RPMI7951 (cell line): ENCODE measurements at places on chromosomes 5 and 9. TPM values are rescaled to one million over a fixed set of nuclear protein-coding genes. Genes with fewer than 3 reads are reported as not detected.
A peak's percentile ranks its signal among the peaks of the same experiment; 100 is the strongest.

MCIDAS gene
- total RNA-seq, result under 0.01 and 0.20 TPM in 2 replicates

CD72 gene
- 0.10 and 0.12 TPM in 2 replicates for total RNA-seq

RNF208 gene
- not detected in 2 replicates for total RNA-seq

COMMD10 gene
- 46.3 and 57.1 TPM in 2 replicates for total RNA-seq

CRB2 gene
- not detected in 2 replicates for total RNA-seq

DNA sequence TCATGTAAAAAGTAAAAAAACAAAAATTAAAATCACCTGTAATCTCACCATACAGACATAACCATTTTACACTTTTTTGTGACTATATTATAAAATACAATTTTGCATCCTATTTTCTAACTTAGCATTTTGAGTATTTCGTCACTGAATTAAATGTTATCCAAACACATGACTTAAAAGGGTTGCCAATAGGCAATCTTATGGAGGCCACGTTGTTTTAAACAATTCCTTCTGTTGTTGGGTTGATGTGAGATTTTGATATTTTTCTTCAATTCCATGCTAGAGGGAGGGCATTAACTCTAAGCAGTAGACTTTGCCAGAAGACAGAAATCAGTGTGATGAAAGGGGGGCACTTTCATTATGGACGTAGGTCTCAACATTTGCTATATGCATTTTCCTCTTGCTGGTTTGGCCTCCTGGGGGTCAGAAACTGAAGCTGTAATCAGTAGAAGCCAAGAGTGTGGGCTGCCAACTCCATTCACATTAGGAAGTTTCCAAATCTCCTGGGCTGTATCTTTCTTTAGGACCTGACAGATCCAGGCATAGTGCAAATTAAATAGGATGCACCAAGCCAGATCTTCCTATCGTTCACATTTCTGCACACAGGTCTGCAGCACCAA, 614.2 kb upstream of the CLINT1 start:
- no peak for DNase-seq

GRCh38 chr5:73096239-73096575, 24.2 kb upstream of the TMEM171 start:
- no peak for DNase-seq

GRCh38 chr5:72498284-72498683, 8.9 kb downstream of the ZNF366 start:
- DNase-seq, result peak; percentile 54

DNA sequence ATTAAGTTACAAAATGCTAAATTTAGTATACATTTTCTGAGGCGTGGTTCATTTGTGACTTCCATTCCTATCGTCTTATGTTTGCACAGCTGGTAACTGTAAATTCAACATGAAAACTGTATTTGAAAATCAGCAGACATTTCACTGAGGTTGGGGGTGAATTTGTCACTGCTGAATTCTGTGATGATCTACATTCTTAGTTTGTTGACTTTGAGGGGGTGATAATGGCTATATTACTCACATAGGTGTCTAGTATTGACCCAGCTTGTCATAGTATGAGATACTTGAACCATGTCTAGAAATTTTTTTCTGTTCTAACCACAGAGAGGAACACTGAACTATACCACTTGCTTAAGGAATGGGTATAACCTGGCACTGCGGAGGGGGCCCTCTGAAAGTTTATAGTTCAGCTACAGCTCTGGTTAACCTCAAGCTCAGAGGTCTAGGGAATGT, 313.3 kb downstream of the PIK3R1 start:
- DNase-seq, result no peak

GRCh38 chr9:137222190-137223077, at the start of gene RNF208:
RNF208 (minus strand) TSS chr9:137222240; CDS start chr9:137221212, 1,028 bp downstream.
- DNase-seq, result no peak

DNA sequence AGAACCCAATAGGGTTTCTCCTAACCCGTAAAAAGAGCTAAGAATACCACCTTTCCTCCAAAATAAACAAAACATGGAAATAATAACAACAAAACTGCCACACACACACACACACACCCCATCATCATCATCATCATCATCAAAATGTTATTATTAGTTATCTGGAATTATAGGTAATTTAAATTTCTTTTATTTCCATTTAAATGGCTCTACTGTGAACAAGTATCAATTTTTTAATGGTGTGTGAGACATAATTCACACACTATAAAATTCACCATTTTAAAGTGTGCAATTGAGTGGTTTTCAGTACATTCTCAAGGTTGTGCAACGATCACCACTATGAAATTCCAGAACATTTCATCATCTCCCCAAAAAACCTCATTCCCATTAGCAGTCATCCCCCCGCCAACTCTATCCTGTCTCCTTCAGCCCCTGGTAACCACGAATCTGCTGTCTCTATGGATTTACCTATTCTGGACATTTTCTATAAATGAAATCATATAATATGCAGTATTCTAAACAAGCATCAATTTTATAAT, 172.7 kb downstream of the ROR2 start:
- peak; percentile 52 for DNase-seq

- no peak for DNase-seq
These were observed 97.8 kb upstream of the HAND1 start for GRCh38 chr5:154575546-154576428.

DNA sequence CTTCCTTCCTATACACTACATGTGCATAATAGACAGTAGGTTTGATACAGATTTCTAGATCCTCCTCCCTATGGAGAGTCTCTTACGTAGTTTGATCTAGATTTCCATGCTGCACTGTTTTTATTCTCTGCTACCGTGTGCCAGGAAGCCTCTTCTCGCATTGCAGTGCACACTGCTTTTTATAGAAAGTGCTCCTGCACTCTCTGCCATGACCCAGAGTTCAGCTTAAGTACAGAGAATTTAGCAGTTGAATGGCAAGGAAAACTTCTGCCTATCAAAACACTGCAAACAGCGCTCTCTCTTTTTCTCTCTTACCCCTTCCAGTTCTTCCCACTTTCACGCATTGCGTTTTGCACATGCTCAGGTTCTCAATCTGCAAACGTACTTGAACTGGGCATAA, 187.4 kb downstream of the ARHGAP26 start:
- DNase-seq, result no peak

DNA sequence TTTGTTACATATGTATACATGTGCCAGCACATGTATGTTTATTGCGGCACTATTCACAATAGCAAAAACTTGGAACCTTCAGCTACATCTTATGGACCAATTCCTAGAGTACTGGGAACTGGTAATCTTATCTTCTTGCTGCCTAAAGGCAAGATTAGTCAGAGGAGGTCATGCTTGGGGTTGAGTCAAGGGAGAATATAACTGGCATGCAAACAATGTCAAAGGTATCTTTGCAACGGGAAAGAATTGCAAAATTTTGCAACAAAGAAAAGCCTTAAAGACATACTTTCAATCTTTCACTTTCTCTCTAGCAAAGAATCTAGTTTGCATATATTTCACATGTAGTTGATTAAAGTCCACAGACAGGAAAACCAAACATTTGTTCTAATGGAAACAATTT, 145.2 kb downstream of the EDIL3 start:
- peak; percentile 84 for DNase-seq
